ENCODE measurements at places on chromosomes 6 and 20.

DNA sequence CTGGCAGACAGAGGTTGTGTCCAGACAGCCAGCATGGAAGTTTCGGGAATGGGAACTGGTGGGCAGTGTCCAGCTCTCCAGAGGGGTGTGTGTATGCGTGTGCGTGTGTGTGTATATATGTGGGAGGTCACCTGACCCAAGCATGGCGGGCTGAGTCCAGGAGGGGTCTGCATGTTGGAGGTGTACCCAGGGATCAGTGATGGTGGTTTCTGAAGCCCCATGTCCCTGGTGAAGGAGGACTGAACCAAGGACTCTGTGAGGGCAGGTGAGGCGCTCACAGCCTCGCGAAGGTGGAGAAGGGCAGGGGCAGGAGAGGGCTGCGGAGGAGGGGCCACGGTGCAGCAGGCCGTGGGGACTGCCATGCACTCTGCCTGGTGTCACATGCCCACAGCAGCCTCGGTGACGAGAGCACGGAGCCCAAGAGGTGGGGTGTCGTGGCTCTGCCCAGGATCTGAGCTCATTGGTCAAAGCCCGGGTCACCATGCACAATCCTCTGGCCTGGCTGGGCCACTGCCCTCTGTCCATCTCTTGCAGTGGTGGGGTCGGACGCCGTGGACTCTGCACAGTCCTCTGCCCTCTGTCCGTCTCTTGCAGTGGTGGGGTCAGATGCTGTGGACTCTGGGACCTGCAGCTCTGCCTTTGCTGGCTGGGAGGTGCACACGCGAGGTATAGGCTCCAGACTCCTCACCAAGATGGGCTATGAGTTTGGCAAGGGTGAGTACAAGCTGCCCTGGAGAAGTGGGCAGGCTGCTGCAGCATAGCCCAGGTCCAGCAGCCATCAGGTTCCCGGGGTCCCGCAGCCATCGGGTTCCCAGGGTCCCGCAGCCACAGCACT lies 2.1 kb upstream of the LIME1 start:
- DNase-seq: no peak

DNA sequence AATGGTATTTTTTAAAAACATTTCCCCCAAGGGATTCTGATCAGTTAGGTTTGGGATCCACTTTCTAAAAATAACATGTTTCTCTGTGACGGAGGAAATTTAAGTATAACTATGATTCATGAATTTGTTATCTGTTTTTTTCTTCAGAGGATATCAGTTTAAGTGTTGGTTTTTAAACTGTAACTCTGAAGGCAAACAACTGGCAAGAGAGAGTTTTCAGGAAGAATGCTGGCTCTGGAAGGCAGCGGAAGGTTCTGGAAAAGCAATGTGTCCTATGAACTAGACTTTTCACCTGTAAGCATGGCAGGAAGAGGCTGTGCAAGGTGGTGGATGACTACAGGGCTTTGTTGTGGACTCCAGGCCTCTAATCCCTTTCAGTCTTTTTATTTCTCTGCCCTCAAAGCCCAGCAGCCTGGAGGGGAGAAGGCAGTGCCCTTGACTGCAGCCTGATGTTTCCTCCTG lies 153.1 kb downstream of the GMPR start:
- DNase-seq: no peak

DNA sequence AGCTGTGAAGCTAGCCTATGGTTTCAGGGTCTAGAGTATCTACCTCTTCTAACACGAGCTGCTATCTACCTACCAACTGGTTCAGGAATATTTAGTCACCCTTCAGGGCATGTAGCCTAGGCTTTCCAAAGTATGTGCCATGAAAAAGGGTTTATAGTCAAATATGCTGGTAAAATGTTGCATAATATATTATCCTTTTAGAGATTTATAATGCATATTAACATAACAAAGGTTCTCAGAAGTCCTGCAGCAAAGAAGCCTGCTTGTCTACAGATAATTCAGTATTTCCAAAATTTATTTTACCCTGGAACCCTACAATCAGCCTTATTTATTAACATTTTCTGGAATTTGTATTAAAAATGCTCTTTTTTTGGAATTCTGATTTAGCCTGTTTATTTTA lies 56.0 kb downstream of the PRDM13 start:
- no peak for DNase-seq

GRCh38 chr6:129908356-129908755 lies 47.2 kb upstream of the TMEM244 start:
- DNase-seq: no peak

GRCh38 chr6:46323966-46324622 lies 153.3 kb upstream of the ENPP5 start:
- no peak for DNase-seq

- no peak for DNase-seq
Measured at GRCh38 chr6:119355157-119355556, 5.6 kb upstream of the MAN1A1 start.

DNA sequence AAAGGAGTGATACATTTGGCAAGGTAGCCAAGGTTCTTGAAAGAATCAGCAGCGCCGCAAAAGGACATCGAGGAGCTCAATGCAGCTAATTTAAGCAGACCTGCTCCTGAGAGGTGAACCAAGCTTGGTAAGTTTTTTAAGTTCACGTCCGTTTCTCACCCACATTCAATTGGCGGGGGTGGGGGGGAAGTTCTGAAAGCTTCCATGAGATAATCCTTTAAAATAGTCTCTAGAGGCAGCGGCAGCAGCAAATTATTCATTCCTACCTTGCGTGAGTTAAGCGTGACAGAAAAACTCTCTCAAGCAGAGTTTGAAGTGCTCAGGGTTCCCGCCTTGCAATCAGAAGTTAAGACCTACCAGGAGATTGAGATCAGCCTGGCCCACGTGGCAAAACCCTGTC lies 97.3 kb upstream of the NHSL1 start:
- no peak for DNase-seq

- DNase-seq: no peak
Measured at GRCh38 chr6:82138075-82138791, 109.3 kb downstream of the IBTK start.

DNA sequence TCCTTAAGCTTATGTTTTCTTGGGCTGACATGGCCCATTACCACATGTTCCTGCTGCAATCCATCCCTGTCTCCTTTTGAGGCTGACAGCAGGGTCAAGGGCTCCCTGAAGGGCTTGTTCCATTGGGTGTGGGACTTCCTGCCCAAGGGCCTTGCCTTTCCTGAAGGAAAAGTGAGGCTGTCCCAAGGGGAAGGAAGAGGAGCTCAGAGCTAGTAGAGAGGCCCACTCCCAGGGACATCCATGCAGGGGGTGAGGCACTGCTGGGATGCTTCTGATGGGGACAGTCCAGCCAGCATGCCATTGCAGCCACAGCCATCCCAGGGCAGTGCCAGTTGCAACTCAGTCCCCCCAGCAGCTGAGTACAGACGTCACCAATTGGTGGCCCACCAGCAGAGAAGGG lies 138.4 kb upstream of the FOXA2 start:
- DNase-seq: no peak

GRCh38 chr20:34948030-34948429 lies 7.6 kb downstream of the GSS start:
- no peak for DNase-seq

Measured in left colon (tissue), 2 donors.